Fibroblast of skin of scalp (primary cell): ENCODE measurements at places on chromosomes 1 and 21.

GRCh38 chr1:21875621-21876063, 61.5 kb downstream of the HSPG2 start:
- no peak for DNase-seq

DNA sequence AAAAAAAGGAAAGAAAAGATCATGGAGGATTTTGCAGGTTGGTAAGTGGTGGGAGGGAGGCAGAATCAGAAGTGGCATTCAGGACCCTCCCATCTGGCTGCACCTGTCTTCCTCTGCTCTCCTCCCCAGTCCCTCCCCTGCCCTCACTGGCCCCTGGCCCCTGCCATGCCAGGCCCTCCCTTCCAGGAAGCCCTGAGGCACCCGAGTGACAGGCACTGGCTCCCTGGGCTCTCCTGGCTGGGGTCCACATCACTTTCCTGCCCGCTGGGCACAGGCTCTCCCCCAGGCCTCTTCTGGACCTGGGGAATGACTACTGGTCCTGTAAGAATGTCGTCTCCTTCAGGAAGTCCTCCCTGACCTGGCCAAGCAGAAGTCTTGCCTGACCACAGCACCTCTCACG, 15.3 kb upstream of the ADARB1 start:
- DNase-seq, result no peak

GRCh38 chr1:155183775-155184221, 10.1 kb downstream of the TRIM46 start:
- no peak for DNase-seq

- no peak for DNase-seq
Observed at GRCh38 chr1:237115035-237115434, 73.1 kb downstream of the RYR2 start.

DNA sequence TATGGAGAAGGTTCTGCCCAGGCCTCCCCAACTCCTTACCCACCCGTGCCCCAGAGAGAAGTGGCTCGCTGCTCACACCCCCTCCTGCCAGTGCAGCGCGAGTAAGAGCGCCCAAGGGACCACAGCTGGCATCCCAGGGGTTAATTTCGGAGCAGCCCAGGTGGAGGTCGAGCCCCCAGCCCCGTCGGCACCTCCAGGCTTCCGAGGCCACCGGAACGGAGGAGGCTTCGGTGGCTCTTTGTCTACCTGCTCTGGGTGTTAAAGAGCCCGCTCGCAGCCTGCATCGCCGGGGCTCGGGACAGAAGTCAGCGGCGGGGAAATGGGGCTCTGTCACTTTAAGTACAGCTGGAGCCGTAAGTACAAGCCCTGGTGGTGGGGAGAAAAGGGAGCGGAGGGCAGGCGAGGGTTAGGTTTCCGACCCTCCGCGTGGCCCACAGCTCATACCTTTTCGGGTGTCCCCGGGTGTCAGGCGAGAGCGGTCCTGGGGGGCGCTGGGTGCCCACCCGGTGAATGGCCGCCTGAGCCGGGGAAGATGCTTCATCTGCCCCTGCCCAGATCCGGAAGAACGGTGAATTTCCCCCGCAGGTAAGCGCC, 89.4 kb upstream of the IPO9 start:
- peak; percentile 62 for DNase-seq
